ENCODE measurements at places on chromosomes 4 and X.

DNA sequence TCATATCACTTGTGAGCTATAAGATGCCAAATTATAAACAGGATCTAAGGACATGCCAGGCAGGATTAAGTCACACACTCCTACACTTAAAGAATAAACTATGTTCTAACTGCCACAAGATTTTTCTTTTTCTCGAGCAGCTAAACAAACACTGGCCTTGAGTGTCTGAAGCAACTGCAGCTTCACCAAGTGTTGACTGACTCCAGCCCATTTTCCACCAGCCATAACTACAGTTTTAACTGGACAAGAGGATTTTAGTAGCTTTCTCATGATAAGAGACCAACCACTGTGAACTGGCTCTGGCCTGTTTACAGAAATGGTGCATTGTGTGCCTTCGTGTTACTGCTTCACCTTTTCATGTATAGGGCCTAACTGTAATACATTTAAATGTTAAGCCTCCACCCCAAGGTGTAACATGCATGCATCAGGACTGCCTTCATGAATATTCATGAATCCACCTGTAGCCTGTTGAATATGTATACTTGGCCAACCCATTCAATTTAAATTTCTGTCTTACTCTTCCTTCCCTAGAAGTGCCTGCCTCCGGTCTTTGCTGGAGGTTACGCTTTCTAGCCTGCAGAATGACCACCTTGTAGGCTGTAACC, 10.8 kb downstream of the UCP1 start:
- DNase-seq = no peak

DNA sequence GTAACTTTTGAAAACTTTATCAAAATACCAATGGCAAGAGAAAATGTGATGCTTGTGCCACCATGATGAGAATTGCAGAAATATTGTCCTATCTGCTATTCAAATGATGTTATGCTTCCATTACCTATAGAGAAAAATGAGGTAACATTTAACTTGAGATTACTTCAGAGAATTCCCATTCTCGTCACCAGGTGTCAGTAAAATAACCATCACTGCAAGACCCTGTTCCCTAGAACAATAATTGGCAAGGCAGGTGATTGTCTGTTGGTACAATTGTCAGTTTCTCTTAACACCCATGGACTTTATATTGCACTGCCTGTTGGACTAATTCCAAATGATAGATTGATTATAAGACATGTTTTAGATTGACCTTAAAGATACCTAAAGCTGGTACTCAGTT, 179.9 kb downstream of the GABRG1 start:
- DNase-seq = no peak

DNA sequence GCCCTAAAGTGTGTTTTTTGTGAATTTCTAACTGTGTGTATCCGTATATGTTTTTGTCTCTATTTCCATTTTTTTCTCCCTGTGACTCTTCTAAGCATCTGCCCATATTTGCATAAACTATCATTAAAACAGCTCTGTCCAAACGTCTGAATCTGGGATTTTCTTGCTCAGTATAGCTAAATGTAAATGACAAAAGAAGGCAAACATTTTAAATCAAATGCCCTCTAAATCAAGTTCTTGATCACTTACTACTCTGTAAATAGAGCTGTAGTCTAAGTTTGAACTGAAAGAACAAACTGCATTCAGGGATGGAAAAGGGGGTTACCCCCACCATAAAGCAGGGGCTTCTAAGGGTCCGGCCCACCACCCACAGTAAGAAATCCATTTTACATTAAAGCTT, 432.0 kb upstream of the FAM241A start:
- DNase-seq = no peak

- no peak for DNase-seq
These were observed 139.2 kb downstream of the NWD2 start for GRCh38 chr4:37383579-37384229.

- no peak for DNase-seq
These were observed at the start of gene GPM6B for GRCh38 chrX:13816643-13817627. TSS of gene GPM6B (minus strand) at chrX:13817093. CDS start at chrX:13816904, 189 bp downstream.
